Heart left ventricle (tissue), 16 donors: ENCODE measurements at places on chromosomes 2 and 18. TPM values are rescaled to one million over a fixed set of nuclear protein-coding genes. Genes with fewer than 3 reads are reported as not detected.

CD8A gene
- total RNA-seq, result 0.28 TPM

DTNA gene
- 207 TPM for total RNA-seq

RIT2 gene
- not detected for total RNA-seq

CRYGC gene
- not detected for total RNA-seq

RAB17 gene
- total RNA-seq, result 3.6 TPM

POTEC gene
- total RNA-seq, result not detected
